NCI-H2107 (cell line): ENCODE measurements at places on chromosomes 1 and 21.

GRCh38 chr1:28480308-28480707 is 25.5 kb upstream of the RCC1 start:
- no peak for DNase-seq

DNA sequence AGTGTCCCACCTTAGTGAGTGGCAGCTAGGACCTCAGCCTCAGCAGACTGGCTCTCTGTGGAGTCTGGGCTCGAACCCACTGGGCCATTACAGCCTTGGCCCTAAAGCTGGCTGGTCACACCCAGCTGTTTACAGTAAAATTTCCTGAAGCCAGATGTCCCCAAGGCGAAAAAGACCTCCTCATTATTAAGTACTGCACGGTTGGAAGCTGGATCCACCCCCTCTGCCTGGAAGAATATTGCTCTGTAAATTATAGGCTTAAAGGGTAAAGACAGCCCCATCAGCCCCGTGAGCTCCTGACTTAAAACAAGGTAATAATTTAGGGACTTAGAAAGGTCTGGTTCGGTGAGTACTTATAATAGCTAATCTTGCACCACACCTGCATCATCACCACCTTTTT is 30.3 kb upstream of the TMEM51 start:
- DNase-seq, result no peak

- no peak for DNase-seq
These were observed 16.0 kb upstream of the EPS15 start for GRCh38 chr1:51535006-51535592.

- no peak for DNase-seq
These were observed 11.3 kb downstream of the CSTB start for GRCh38 chr21:43764576-43765495.

DNA sequence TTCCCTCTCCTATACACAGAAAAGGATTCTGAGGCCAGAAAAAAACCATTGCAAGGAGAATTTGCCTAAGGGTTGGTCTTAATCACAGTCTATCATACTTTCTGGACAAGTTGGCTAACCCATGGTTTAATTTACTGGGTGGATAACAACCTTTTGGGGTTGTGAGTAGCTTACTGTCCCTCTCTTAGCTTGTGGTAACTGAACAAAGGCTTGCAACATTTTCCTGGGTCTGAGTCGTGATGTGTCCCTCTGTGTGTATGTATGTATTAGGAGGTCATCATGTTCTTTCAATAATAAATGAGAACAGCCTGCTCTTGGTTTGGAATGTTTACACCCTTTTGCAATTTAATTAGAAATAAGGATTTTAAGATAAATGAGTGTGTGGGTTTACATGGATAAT is 36.7 kb downstream of the PAPPA2 start:
- DNase-seq, result no peak

DNA sequence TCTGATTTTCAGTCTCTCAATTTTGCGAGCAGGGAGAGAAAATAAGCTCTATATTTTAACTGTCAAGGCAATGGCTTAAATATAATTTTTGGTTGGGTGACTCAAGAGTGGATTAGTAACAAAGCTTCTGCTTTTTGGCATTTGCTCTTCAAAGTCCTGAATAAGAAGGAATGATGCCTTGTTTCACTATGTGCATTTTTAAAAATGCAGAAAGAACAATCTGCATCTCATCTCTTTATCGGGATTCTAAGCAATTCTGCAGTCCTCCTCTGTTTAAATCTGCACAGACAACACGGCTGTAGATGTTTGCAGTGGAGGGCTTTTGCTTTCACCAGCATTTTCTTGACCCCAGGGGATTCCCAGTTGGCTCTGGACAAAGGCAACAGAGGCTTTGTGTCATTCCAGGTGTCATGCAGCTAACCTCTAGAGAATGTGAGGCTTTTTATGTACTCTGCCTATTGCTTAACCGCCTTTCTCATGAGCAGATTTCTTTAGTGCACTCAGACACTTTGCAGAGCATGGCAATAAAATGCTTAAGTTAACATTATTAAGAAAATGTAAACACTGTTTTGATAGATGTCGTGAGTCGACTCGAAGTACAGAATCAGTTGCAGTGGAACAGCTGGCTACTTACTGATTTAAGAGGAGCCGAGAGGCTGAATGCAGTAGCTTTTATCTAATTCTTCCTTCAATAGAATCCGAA is 783.2 kb upstream of the NEGR1 start:
- no peak for DNase-seq

GRCh38 chr1:179187735-179188471 is 41.6 kb downstream of the ABL2 start:
- no peak for DNase-seq

DNA sequence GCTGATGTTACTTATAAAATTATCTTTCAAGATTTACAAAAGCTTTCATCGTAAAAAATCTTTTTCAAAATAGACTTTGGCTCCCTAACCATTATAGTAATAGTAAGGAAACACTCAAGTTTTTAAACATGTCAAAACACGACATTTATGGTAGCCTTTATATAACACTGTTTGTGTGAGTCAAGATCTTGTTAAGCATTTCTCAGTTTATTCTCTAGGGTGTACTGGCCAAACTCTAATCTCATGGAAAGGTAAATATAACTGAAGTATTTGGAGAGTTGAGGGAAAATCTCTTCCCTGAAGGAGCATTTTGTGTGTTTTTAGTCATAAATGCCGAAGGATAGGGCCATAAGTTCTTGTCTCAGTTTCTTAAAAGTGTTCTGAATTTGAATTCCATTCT is 790.9 kb upstream of the NCAM2 start:
- DNase-seq, result no peak

DNA sequence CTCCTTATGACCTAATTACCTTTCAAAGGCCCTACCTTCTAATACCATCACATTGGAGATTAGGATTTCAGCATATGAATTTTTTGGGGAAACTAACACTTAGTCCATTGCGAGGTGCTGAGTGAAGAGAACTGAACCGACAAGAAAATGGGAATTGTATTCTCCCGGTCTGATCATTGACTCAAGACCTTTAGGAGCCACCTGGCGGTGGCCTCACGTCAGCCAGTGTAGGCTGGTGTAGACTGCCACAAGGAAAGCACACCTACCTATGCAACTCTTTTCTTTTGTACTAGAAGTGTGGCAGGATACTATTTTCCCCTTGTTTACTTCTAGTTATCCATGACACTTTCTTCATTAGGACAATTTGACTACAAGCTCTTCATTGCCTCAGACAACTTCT is 333.5 kb upstream of the B3GALT2 start:
- DNase-seq, result no peak

DNA sequence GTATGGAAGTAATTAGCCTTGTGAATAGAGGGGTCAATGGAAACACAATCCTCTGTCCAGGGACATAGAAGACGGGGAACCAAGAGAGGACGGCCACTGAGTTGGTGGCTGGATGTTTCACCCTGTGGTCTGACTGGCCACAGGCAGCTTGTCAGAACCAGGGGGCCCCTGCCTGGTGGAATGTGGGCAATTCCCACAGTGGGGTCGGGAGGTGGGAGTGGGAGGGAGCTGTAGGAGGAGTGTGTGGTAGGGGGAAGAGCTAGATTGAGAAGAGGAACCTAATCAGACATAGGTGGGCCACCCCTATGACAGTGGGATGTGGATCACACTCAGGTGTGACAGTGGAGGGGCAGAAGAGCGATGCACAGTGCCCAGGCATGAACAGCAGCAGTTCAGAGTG is 31.3 kb downstream of the TRIM62 start:
- no peak for DNase-seq

DNA sequence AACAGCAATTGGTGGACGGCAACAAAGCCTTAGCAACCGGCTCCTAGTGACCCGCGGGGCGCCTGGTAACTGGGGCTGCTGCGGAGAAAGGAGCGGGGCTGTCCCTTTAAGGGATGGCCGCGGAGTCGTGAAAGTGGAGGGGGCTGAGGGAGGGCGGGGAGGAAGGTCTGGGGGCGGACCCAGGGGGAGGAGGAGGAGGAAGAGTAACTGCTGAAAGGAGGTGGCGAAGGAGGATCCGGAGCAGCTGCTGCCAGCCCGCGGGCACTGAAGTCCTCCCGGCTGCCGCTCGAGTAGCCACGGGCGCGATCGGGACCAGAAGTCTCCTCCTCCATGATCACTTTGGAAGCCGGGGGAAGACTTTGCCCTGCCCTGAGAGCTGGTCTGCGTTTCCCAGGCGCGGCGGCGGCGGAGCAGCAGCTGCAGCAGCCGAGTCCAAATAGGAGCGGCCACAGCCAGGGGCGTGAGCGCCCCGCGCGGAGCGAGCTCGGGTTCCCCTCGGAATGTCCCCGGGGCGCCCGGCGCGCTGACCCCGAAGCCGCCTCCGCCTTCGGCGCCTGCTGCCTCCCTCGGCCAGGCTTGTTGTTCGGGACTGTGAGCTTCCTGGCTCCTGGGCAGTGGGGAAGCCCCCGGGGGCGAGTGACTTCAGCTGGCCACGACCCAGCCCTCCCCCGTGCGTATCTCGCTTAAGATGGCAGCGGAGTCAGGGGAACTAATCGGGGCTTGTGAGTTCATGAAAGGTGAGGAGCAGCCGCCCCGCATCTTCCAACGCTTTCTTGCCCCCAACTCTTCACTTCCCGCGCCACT is at the start of gene CDC14A:
TSS of gene CDC14A (plus strand) at position 240 of the 804 bp plus-strand sequence. CDS start at position 689, 449 bp downstream.
- DNase-seq, result peak; percentile 71

DNA sequence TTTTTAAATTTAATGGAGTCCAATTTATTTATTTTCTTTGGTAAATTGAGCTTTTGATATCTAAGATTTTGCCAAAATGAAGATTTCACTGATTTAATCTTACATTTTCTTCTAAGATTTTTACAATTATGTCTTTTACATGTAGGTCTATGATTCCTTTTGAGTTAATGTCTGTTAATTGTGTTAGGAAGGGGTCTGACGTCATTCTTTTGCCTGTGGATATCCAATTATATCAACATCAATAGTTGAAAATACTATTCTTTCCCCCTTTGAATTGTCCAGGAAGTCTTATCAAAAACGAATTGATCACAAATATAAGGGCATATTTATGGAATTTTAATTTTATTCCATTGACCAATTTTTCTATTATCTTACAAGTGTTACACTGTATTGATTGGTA is 1258.8 kb upstream of the B3GALT2 start:
- DNase-seq, result no peak

DNA sequence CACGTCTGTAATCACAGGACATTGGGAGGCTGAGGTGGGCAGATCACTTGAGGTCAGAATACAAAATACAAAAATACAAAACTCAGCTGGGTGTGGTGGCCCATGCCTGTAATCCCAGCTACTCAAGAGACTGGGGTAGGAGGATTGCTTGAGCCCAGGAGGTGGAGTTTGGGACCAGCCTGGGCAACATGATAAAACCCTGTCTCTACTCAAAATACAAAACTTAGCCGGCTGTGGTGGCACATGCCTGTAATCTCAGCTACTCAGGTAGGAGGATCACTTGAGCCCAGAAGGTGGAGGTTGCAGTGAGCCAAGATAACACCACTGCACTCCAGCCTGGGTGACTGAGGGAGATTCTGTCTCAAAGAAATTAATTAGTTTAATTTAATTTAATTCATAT is 6.5 kb upstream of the ITLN1 start:
- DNase-seq, result no peak

DNA sequence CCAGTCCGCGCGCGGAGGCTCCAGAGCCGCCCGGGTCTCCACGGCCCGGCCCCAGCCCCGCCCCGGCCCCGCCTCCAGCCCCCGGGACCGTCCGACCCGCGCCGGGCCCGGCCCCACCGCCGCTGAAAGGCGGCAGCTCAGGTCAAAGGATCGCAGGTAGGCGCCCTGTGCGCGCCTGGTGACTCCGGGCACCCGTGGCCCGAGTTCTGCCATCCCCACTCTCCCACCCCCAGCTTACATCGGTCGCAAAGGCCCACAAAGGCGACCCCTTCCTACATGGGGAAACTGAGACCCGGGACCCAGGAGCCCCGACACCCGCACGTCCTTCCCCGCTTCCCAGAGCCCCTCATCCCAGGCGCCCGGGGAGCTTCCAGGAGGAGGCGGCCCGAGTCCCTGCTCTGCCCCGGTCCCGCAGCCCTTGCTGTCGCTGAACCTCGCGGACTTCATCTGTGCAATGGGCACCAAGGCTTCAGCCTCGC is at the start of gene TMEM200B:
TSS of gene TMEM200B (minus strand) at position 17 of the 479 bp plus-strand sequence. CDS start 2,075 bp downstream, outside the sequence.
- DNase-seq, result no peak

DNA sequence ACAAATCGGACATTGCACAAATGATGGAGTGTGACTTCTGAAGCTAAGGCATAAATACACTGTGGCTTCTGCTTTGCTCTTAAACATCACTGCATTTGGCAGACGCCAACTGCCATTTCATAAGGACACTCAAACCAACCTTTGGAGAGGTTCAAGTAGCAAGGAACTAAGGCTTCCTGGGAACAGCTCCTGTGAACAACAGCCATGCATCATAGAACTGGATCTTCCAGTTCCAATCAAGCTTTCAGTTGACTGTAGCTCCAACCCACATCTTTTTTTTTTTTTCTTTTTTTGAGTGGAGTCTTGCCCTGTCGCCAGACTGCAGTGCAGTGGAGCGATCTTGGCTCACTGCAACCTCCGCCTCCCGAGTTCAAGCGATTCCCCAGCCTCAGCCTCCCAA is 10.7 kb upstream of the HUNK start:
- DNase-seq, result no peak

- DNase-seq, result no peak
These were observed 2.6 kb downstream of the GPR161 start for GRCh38 chr1:168134132-168134531.

- DNase-seq, result no peak
These were observed 2.5 kb upstream of the PADI6 start for GRCh38 chr1:17369466-17369865.

DNA sequence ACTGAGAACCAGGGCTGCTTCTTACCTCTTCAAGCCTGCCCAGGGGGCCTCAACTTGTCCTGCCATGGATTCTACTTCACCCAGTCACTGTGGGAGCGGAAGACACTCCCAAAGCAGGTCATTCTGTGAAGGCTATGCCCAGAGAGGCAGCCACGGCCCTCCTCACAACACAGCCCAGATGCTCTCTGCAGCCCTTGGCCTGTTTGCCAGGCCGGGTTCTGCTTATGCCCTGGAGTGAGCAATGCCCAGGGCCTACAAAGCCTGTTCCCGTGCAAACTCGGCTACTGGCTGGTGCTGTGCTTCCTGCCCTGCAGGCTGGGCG is 33.8 kb upstream of the SLC30A1 start:
- DNase-seq, result no peak

GRCh38 chr1:96424877-96425276 is 296.7 kb upstream of the PTBP2 start:
- DNase-seq, result no peak

GRCh38 chr1:199010492-199010891 is 371.7 kb downstream of the PTPRC start:
- DNase-seq, result no peak

- no peak for DNase-seq
These were observed 52.8 kb upstream of the TRABD2B start for GRCh38 chr1:48049823-48050535.

DNA sequence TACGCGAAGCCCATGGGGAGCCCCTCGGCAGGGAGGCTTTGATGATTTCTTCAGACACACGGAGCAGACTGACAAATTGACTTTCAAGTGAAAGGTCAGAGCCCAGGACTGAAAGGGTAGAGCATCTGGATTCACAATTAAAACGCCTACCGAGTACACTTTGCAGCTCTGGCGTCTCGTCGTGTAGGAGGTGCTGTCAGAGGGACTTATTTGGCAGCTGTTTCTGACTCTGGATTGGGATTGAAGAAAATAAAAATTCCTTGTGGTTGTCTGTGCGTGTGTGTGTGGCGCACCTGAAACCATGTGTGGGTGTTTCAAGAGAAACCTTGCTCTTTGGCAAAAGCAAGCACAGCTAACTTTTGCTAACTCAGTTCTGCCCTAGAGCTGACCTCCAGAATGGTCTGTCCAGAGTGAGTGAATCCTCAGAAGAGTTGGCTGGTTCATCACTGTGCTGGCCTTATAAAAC is 348.7 kb downstream of the HLX start:
- DNase-seq, result no peak

- DNase-seq, result no peak
These were observed 117.4 kb upstream of the ATP1A1 start for GRCh38 chr1:116255486-116256285.
